ENCODE measurements at places on chromosomes 6 and 20. TPM values are rescaled to one million over a fixed set of nuclear protein-coding genes. Genes with fewer than 3 reads are reported as not detected.

STK35 gene
- total RNA-seq, result 15.9 TPM

HLA-DOA gene
- 0.72 TPM for total RNA-seq

PNPLA1 gene
- total RNA-seq, result 1.4 TPM

OPN5 gene
- total RNA-seq, result 2.9 TPM

PBOV1 gene
- 2.2 TPM for total RNA-seq

FOXQ1 gene
- not detected for total RNA-seq

CST2 gene
- not detected for total RNA-seq

MUCL3 gene
- 2.4 TPM for total RNA-seq

MOXD1 gene
- total RNA-seq, result 3.4 TPM

HSP90AB1 gene
- total RNA-seq, result 256 TPM

RSPO3 gene
- 1.2 TPM for total RNA-seq

SHLD1 gene
- 14.7 TPM for total RNA-seq

SLC17A1 gene
- total RNA-seq, result 6.5 TPM

BTN1A1 gene
- total RNA-seq, result 0.72 TPM

LY6G6D gene
- total RNA-seq, result not detected

NKAPL gene
- total RNA-seq, result 1.9 TPM

GRCh38 chr20:44601801-44602204 is 19.4 kb downstream of the PKIG start:
- DNase-seq, result peak; percentile 79

GRCh38 chr6:36769183-36769675 is 70.0 kb downstream of the CPNE5 start:
- peak; percentile 59 for DNase-seq

GRCh38 chr6:7479801-7480266 is 61.6 kb upstream of the DSP start:
- peak; percentile 92 for DNase-seq

- no peak for DNase-seq
Observed at GRCh38 chr6:156875062-156875461, 97.9 kb downstream of the ARID1B start.

DNA sequence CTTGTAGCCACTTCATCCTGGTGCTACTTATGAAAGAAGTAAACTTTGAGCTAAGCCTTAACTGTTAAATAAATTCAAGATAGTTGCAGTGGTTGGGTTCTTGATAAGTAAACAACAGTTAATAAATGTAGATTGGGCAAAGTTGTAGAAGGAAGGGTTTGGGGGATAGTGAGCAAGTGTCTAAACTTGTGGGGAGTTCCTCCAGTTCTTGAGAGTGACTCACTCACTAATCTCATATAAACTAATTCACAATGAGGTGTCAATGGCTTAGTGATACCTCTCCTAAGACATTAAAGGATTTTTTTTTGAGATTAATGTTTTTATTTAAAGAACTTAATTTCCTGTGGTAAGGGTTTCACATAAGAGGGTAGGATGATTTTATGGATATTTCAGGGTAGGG is 507.4 kb downstream of the BMP2 start:
- no peak for DNase-seq

DNA sequence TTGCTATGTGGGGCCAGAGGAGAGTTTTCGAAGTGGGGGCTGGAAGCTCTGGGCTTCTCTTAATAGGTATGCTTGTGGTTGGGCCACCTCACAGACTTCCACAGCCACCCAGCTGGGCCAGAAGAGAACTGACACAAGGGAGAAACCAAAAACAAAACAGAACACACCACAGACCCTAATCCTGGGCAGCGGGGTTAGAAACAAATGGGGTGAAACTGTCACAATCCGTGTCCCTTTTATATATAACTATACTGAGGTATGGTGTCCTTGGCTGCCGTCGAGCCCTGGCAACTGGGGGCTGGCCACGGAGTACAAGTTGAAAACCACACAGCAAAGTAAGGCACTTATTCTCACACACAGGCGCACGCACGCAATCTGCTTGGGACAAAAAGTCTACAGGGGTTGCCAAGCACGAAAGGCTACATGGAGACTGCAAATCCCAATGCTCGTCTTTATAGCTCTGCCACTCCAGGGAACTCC is 78.3 kb downstream of the TRAM2 start:
- no peak for DNase-seq

GRCh38 chr20:59920944-59921343 is 12.5 kb downstream of the SYCP2 start:
- no peak for DNase-seq

- no peak for DNase-seq
Observed at GRCh38 chr6:14517516-14518105, 400.0 kb downstream of the CD83 start.

- peak; percentile 93 for DNase-seq
Observed at GRCh38 chr6:111559188-111560097, 46.2 kb downstream of the TRAF3IP2 start.

- DNase-seq, result peak; percentile 71
Observed at GRCh38 chr6:113969888-113970804, 802 bp downstream of the HDAC2 start.

DNA sequence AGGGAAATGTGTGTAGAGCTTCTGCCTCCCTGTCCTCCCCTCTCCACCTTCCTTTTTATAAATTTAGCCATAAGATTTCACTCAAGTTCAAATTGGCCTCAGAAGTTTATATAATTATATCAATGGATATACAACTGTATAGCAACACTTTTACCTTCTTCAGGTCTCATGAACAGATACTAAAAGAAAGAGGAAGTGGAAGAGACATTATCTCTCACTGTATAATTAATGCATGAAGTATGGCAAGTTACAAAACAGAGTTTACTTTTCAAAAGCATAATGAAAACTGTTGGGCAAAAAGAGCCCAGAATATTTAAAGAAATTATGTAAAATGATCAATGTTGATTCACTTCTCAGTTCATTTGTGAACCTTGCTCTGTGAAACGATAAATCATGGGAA is 99.7 kb downstream of the PDE7B start:
- no peak for DNase-seq

- DNase-seq, result no peak
Observed at GRCh38 chr6:127937747-127938146, 36.9 kb upstream of the THEMIS start.

DNA sequence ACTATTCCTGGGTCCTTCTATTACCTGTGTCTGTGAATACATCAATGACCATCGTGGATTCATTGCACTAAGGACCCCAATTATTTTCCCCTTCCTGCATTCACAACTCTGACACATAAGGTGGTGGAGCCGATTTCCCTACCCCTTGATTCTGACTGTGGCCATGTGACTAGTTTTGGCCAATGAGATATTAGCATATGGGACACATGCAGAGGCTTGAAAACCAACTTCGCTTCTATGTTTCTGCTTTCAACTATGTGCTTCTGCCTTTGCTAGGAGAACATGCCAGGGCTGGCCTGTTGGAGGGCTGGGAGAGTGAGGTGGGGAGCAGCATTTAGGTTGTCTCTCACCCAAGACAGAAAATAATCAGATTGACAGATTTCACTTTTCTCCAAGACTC is 483.1 kb upstream of the JAG1 start:
- DNase-seq, result no peak

- DNase-seq, result no peak
Observed at GRCh38 chr6:116173928-116174327, 48.0 kb upstream of the COL10A1 start.

GRCh38 chr20:44071057-44071456 is 115.9 kb downstream of the JPH2 start:
- DNase-seq, result no peak

DNA sequence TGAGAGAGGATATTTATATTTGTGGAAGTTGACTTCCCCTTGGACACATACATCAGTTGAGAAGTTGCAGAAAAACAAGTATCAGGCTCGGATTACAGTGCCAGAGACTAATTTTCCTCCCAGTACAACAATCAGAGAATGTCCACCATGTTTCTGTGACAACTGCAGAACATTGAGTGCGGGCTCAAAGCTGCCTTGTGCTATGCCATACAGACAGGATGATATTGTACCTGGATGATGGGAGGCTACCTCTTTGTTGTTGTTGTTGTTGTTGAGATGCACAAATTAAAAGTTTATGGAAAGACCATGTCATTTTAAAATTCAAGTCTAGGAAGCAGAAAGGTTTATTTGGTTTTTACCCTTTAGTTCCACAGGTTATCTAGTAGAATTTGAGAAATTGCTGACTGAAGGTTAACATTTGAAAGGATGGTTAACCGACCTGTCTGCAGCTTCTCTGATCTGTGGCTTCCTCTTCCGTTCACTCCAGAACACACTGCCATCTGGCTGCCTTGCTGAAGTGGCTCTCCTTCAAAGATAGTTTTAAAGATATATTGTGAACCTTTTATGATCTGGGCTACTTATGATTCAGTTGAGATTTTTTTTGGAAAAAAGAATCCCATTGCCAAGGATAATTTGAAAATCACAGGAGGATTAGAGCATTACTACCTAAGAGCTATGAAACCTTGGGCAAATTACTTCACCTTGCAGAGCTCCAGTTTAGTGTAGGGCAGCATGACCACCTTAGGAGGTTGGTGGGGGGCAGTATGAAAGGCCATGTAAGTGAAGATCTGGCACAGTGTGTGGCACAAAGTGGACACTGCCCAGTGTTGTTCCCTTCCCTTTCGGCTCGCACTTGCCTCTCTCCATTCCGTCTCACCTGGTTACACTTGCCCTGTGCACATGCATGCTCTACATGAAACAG is 15.9 kb downstream of the TMEM200A start:
- no peak for DNase-seq

GRCh38 chr6:70838907-70839285 is 118.0 kb downstream of the B3GAT2 start:
- no peak for DNase-seq

- DNase-seq, result peak; percentile 70
Observed at GRCh38 chr6:25034431-25034921, 98.7 kb upstream of the RIPOR2 start.

GRCh38 chr6:98833307-98834059 is 891 bp upstream of the POU3F2 start:
- DNase-seq, result peak; percentile 36

DNA sequence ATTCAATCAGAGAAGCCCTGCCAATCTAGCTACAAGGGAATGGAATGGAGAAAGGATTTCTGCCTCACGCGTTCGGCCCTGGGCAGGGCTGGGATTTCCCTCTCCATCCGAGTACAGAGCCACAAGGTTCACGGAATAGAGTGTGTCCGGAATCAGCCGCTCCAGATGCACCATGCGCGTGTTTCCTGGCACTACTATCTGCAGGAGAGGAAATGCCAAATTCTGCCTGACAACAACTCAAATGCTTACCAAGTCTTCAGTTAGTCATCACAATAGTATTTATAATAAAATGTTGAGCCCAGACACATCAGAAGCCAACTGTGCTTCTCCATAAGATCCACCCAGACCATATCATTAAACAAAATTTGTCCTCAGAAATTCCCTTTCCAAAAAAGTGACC is 75.1 kb downstream of the COL12A1 start:
- DNase-seq, result no peak

- DNase-seq, result no peak
Observed at GRCh38 chr6:131173680-131174079, 38.4 kb downstream of the AKAP7 start.

GRCh38 chr6:43767553-43768505 is 2.2 kb upstream of the VEGFA start:
- DNase-seq, result no peak

GRCh38 chr6:142112451-142113061 is 20.2 kb upstream of the GJE1 start:
- peak; percentile 69 for DNase-seq

DNA sequence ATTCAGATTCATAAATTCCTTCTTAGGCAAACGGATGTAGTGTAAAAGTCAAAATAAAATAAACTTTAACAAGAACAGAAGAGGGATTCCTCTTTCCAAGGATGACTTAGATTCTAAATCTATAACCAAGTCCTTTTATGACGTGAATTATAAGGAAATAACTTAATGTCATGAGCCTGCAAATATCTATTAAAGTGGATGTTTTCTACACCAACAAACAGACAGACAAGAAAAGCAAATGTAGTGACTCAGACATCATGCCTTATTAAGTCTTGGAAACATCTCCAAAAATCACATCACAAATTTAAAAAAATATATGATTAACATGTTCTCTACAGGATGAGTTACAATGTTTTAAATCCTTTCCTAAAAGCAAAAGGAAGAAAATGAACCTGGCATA is 397.1 kb downstream of the ESR1 start:
- peak; percentile 17 for DNase-seq

DNA sequence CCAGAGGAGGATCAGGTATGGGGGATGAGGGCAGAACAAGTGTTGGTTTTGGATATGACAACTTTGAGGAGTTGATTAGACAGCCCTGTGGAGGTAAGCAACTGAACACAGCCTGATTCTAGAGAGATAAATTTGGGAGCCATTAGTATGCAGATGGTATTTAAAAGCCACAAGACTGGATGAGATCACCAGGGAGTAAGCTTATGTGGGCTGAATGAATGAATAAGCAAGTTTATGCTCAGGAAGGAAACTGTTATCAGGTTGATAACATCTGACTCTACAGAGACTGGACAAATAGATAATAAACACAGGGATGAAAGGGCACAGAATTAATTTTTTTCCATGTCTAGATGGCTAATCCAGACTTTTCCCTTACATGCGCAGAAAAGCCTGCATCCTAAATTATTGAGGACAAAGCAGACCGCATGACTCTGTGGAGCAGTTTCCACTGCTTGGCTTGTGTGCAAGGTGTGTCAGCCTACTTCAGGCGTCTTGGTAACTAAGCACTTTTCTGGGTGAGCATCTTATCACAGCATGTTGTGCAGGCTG is 150.6 kb downstream of the GJA10 start:
- DNase-seq, result peak; percentile 47

DNA sequence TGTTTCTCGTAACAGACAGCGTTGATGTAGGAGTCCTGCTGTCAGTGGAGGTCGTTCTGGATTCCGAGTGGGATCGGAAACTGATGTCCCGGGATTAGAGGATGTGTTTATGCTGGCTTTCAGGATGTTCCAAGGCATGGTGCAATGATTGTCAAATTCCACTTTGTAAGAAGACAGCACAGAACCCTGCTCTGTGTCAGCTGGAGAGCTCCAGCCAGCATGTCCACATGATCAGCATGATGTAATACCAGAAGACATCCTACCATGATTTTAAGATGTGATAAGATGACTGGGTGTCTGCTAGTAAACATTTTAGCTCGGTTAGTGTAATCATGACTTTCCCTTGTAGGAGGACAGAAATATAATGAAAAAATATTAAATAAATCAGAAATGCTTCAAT is 20.3 kb downstream of the ENPP1 start:
- DNase-seq, result peak; percentile 57

DNA sequence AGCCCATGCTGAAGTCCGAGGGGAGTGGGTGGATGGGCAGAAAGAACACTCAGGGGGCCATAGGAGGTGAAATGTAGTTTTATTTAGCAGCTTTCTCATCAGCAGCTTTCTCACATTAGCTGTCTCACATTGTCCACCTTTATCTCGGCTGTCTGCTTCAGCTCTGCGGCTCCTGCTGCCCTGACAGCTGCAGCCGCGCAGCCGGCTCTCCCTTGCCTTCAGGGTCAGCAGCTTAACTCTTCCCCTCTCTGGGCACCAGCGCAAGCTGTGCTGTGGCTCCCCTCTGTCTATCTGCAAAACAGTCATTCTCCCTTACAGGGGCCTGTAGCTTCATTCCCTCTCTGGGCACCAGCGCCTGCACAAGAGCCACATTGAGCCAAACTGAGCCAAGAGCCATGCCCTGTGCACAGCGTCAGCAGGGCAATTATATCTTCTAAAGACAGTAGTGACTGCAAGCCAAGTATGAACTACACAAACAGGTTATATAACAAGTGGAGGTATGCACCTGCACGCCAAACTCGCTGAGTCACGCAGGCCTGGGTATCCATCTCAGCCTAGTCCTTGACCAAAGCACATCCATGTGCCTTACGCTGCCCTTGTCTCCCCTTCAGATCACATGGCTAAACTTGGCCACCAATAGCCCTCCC is 198.8 kb downstream of the EYA2 start:
- no peak for DNase-seq

Data from umbilical cord (tissue), 2 donors.